ENCODE measurements at places on chromosomes 6 and 20.

DNA sequence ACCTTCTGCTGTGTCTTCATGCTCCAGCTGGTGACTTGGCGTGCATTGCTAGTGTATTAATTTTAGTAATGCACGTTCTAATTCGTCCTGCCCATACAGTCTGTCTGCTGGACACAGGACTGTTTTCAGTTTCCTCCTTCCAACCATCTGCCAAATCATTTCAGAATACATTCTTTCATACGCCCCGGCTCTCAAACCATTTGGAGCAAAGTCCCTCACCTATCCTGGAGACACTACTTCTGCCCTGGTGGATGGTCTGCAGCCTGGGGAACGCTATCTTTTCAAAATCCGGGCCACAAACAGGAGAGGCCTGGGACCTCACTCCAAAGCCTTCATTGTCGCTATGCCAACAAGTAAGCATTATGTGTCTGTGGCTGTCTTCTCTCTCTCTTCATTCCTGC, 60.5 kb downstream of the FNDC1 start:
- DNase-seq: no peak

DNA sequence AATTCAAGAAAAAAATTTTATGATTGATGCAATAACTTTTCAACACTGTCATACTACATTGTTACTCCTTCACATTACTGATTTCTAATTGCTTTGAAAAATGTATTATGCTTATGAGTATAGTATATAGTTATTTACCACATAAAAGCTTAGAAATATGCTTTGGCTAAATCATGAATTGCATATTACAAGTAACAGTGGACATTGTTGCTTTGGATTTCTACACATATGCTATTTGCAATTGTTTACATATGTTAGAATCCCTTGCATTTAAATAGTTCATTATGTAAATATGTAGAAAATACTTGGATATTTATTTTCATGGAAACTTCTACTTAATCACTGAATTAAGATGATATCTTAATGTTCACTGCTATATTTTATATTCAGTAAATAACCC, 577.5 kb downstream of the QKI start:
- no peak for DNase-seq

- no peak for DNase-seq
Measured at GRCh38 chr20:41123631-41124030, 13.7 kb upstream of the PLCG1 start.

GRCh38 chr6:147567141-147567805, 58.8 kb downstream of the SAMD5 start:
- no peak for DNase-seq

- DNase-seq: no peak
Measured at GRCh38 chr6:36374194-36374593, 13.3 kb downstream of the ETV7 start.

DNA sequence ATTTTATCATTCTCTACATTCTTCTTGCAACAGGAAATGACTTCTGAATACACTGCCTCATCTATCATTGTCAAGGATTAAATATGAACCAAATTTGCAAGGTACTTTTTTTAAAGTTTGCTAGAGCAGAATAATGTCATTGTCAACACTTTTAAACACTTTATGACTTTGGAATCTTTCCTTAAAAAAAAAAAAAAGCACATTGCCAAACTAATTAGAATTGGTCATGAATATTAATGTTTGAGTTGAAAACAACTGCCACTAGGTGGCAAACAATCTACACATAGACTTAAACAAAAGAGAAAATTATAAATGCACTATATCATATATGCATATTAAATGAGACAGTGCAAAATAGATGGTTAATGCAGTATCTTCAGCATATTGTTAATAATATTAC, 32.5 kb upstream of the TMEM244 start:
- DNase-seq: no peak

DNA sequence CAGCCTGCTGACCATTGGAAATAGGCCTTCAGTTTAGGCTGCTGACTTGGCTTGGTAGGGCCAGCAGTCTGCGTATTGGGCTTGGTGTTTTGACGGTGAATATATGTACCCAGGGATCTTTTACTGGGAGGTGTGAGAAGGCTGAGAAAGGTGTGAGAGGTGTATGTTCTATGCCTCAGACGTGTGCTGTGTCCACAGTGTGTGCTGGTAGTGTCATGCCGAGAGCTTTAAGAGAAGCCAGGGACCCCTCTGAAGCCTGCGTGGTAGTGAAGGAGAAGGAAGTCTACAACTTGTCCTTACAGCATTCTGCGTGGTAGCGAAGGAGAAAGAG, 2.1 kb downstream of the SS18L1 start:
- DNase-seq: no peak

DNA sequence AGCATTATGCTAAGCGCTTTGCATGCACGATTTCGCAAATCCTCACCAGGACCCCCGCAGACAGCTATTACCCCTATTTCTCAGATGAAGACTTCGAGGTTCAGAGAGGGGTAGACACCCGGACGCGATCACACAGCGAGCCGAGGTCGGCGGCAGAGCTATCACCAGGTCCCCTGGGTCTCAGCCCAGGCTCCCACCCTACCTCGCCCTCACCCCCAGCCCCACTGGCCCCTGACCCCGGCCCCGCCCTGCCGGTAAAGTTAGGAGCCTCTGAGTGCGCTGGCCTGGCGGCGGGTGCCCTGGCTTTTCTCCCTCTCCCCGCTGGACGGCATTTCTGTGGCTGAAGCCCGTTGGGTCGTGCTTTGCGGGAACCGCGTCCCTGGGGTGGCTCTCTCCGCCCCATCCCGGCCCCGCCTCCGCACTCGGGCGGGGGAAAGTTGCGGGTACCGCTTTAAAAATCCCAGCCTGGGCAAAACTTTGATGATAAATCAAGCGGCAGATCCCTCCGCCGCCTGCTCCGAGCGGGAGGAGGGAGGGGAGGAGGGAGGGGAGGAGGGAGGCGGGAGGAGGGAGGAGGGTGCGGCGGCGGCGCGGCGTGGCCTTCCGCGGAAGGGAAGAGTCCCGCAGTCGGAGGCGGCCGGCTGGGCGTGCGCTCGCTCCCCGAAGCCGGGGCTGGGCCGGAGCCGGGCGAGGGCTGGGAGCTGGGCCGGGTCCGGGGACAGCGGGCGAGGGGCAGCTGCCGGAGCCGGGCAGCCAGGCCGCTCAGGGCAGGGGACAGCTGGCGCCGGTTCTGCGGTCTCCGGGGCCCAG, at the start of gene VSTM2L:
VSTM2L (plus strand) TSS at position 624 of the 810 bp plus-strand sequence. CDS start 224 bp downstream, outside the sequence.
- DNase-seq: no peak

DNA sequence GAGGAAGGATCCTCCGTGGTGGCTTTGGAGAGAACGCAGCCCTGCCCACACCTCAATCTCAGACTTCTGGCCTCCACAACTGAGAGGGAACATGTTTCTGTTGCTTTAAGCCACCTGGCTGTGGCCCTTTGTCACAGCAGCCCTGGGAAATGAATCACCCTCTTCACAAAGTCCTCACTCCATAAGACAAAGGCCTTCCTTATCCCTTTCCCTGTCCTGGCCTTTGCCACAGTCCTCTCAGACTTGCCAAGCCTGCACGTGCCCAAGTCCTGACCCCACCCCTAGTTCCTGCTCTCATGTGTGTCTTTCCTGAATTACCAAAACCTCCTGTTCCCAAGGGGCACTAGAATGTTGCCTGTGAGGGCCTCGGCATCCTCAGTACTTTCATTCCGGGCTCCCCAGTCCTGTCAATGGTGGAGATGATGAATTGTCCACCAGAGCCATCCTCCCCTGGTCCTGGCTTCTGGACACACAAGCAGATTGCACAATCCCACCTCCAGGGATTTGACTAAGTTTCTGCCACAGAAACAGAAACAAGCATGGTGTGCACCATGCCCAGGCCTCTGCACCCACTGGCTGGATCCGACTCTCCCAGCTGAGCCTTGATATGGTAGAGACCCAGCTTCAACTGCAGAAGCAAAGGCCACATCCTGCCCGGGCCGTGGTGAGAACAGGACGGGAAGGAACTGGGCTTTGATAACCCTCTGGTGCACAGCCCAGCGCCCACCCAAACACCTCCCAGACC, 232.6 kb upstream of the PDE10A start:
- DNase-seq: no peak

- no peak for DNase-seq
Measured at GRCh38 chr6:166949528-166950442, 6.6 kb downstream of the RNASET2 start.

DNA sequence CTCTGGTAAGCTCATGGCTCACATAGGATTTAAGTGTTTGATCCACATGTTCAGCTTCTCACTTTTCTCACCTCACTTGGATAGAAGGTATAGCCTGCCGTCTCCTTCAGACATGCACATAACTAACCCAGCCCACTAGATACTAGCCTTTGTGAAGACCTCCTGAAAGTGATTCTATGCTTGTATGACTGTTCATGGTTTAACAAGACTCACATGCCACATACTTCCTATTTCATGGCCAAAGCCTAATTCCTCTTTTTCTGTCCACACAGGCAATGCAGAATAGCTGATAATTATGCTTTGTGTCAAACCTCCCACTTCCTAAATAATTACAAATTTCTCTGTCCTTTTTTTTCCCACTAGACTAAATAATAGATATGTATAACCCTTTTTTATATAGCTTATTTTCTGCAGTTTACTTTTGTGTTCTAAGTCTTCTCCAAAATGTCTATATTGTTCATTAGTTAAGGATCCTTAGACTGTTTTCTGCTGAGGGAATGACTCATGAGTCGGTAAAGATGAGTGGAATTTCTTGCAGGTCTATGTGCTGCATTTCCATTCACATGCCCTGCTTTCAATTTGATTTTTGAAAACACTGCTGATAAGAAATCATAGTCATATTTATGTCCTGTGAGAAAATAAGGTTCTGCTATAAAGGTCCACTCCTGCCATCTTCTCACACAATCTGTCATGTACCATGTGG, 43.0 kb downstream of the HDDC2 start:
- DNase-seq: peak; percentile 19

GRCh38 chr6:16481697-16482399, 243.5 kb downstream of the GMPR start:
- DNase-seq: no peak

All from SIG-M5 (cell line).